ENCODE measurements at places on chromosomes 7 and 10.

DNA sequence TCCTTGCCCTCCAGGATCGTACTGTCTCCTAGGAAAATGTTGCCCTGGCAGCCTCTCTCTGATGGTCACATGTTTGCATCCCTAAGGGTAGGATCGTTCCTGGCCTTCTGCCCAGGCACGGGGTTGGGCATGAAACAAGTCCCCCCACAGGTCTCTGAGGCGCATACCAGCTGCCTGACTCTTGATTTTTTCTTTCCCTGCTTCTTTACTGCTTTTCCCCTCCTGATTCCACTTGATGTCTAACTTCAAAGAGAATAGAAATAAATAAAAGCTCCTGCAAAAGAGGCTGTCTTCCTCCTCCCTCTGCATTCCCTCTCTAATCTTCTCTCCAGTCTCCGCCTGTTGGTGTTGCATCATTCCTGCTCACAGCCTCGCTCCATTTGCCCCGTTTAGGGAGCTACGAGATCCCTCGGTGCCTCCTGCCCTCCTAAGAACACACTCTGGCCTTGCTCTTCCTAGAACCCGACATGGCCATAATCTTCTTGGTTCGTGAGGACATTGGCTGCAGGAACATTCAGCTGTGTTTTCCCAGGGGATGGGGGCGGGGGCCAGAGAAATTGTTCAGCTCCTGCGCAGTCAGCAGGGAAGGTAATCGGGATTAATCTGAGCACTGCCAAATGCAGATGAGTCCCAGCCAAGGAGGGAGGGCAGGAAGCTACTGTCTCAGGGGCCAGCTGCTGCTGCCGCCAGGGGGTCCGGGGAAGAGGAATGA, 26.0 kb downstream of the LEP start:
- DNase-seq = no peak

GRCh38 chr10:69340695-69341094, 62.4 kb downstream of the HK1 start:
- DNase-seq = no peak

- no peak for DNase-seq
These were observed 359.4 kb upstream of the CELF2 start for GRCh38 chr10:10658172-10658785.

GRCh38 chr10:43350156-43350555, 21.3 kb upstream of the FXYD4 start:
- DNase-seq = no peak

DNA sequence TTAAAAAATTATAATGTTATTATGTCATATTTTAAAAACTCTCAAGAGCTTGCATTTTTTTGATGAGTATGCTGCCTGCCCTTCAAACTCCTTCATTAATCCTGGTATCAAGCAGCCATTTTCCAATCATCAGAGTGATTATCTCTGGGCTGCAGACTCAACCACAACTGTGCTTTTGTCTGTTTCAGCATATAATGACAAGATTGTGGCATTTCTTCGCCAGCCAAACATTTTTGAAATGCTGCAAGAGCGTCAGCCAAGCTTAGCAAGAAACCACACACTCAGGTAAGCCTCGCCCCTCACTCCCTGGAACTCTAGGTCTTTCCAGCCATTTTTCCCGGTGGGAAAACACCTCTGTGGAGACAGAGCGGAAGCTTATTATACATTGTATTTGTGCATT, 90.0 kb upstream of the STK17A start:
- no peak for DNase-seq

DNA sequence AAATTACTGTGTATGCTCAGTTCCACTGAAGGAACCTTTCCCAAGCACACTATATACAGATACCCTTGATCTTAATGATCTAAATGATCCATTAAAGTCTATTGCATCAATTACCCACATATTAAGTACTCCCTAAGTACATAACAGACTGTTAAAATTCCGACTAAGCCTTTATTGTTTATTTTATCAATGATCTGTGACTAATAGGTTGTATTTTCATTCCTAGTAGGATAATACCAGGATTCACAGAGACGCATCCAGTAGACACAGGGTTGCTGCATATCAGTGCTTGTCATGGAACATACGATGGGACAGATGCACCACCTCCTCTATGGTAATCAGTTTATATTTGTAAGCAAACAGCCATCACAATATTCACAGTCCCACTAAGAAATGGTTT, 159.6 kb upstream of the SLC26A5 start:
- no peak for DNase-seq

- no peak for DNase-seq
These were observed 2.5 kb upstream of the PYROXD2 start for GRCh38 chr10:98417481-98417959.

DNA sequence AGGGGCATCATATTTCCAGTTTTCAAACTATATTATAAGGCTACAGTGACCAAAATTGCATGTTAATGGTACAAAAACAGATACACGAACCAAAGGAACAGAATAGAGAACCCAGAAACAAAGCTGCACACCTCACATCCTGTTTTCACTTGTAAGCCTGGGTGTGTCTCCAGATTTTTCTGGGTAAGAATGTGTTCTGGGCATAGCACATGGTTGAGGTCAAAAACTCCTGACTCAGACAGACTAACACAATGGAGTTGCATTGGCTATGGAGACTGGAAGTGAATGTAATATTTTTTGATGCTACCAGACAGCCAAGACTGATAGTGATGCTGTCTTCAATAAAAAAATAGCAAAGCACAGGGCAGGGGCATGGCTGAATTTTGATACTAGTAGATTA, 1175.2 kb downstream of the NXPH1 start:
- no peak for DNase-seq
